ENCODE measurements at places on chromosomes 12 and 14.

GRCh38 chr12:50960130-50960529 is 7.8 kb downstream of the HIGD1C start:
- DNase-seq, result no peak

GRCh38 chr12:109308534-109309380 is at the start of gene FOXN4:
Gene FOXN4 (minus strand): TSS chr12:109309284. CDS start chr12:109308321, 963 bp downstream.
- DNase-seq, result no peak

DNA sequence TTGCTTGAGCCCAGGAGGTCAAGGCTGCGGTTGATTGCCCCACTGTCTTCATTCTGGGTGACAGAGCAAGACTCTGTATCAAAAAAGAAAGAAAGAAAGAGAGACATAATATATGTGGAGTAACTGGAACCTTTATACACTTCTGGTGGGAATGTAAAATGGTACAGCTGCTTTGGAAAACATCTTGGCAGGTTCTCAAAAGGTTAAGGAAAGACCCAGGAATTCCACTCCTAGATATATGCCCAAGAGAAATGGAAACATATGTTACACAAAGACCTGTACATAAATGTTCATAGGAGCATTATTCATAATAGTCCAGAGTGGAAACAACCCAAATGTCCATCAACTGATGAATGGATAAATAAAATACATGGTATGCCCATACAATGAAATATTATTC is 7.2 kb downstream of the RBMS2 start:
- DNase-seq, result no peak

DNA sequence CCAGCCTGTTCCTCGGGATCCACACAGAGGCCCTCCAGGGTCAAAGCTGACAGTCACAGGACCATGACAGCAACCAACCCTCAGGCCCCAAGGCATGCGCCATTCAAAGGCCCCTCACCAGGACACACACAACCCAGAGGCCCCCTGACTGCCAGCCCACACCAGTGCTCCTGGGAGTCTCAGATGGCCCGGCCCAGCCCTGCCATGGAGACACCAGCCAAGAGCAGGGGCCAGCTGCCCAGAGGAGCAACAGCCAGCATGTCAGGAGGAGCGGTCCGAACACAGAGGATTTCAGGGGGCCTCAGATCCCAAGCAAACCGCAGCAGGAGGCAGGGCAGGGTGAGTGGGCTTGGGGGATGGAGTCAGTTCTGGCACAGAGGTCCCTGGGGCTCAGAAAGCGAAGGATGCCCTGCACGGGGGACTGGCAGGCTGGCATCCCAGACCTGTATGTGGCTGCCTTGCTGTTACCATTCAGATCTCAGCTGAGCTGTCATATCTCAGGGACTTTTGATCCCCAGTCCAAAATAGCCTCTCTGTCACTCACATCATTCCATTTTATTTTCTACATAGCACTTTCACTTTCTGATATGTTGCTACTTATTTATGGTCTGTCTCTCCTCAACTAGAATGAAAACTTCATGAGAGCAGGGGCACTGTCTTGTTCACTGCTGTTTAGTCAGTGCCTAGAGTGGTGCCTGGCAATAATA is 4.8 kb downstream of the TMEM229B start:
- DNase-seq, result no peak

DNA sequence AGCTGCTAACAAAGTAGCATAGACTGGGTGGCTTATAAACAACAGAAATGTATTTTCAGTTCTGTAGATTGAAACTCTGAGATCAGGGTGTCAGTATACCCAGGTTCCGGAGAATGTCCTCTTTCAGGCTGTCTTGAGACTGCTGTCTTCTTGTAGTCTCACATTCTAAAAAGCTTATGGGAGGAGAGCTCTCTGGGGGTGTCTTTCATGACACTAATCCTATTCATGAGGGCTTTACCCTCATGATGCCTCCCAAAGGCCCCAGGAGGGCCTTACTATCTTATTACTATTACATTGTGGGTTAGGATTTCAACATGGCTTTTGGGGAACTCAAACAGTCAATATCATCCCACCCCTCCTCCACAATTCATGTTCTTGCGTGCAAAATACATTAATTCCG is 94.3 kb downstream of the AEBP2 start:
- no peak for DNase-seq

- DNase-seq, result no peak
These were observed 146.6 kb downstream of the EXOC5 start for GRCh38 chr14:57122129-57122528.

DNA sequence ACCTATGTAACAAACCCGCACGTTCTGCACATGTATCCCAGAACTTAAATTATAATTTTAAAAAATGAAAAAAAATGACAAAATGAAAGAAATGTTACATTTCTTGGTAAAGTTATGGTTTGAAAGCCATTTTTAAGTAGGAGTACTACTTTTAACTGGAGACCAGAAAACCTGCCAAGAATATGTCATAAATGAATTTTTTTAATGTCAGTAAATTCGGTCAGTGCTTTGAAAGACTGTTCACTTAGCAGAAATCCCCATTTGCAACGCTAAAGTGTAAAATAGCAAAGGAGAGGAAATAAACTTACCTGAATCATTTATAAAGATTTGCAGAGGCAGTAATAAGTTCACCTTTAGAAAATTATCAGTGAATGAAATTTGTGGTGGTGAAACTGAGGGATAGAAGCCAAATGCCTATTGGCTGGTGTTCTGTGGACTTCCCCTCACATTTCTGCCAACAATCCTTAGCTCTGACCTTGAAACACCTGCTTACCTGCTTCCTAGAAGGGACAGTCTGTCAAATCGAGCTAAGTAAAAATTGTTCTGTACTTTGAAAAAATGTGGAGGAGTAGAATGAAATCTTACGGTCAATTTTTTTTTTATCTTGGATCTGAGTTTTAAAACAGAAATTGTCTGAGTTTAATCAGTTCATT is 714.2 kb downstream of the SLC6A15 start:
- no peak for DNase-seq

GRCh38 chr14:104253223-104253822 is 114.9 kb downstream of the KIF26A start:
- DNase-seq, result no peak

DNA sequence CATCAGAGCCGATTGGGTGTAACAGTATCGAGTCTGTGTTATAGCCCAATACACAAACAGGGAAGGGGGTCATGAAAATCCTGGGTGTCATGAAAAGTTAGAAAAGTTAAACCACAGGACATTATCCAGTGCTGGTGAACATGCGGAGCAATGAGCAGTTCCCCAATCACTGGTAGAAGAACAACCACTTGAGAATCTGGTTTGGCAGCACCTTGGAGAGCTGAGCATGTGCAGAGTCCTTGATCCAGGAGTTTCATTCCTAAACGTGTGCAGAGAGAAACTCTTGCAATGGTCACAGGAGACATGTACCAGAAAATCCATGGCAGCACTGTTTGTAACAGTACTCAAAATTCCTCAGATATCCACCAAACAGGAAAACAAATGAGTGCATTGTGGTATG is 23.0 kb upstream of the JDP2 start:
- no peak for DNase-seq

DNA sequence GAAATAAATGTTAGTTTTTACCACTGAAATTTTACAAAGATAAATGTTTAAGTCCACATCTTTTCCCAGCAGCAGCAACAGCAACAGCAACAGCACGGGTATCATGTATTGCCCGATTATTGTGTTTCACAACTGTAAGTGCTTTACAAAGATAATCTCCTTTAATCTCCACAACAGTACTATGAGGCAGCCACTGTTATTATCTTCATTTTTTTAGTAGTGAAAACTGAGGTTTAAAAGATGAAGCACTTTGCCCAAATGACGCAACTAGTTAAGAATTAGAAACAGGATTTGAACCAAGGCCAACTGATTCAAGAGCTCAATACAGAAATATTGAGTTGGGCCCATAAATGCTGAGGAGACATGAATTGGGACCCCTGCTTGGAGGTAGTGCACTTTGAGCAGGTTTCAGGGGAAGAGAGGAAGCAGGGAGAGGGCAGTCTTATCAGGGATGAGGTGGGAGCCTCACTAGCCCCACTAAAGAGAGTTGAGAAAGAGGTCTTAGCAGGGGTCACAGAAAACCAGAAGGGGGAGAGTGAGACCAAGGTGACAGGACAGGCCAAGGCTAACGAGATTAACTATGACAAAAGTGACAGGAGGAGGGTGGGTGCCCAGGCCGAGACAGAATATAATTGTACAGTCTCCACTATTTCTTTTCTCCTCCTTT is 15.3 kb downstream of the KRT2 start:
- DNase-seq, result no peak

- DNase-seq, result no peak
These were observed 66.1 kb downstream of the KTN1 start for GRCh38 chr14:55645845-55646832.

DNA sequence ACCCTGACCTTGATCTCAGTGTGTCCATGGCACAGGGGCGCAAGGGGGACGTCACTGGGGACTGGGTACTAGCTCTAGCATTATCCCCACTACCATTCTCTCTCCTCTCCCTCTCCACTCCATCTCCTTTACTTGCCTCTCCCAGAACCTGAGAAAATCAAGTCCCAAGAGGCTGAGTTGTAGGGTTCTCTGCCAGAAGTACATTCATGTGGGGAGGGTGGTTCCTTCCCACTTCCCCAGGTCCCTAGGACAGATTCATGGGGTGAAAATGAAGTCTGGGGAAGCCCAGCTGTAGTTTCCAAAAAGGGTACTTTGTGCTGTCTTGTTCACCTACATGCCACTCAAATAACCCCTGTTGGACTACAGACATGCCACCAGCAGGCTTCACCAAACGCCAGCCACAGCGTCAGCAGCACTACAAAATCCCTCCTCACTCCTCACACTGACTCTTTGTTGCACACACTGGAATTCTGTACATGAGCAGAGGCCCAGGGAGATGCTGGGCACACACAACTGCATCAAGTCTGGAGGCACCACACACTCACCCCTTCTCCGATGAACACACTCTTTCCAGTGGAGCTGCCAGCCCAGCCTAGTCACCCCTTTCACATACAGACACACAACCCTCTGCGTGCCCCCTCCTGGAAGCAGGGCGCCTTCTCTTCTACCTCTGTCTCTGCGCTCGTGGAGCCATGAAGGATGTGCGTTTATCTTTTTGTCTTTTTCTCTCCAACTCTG is 6.9 kb downstream of the RARG start:
- no peak for DNase-seq

GRCh38 chr14:81565441-81566290 is 32.0 kb upstream of the SEL1L start:
- DNase-seq, result no peak

DNA sequence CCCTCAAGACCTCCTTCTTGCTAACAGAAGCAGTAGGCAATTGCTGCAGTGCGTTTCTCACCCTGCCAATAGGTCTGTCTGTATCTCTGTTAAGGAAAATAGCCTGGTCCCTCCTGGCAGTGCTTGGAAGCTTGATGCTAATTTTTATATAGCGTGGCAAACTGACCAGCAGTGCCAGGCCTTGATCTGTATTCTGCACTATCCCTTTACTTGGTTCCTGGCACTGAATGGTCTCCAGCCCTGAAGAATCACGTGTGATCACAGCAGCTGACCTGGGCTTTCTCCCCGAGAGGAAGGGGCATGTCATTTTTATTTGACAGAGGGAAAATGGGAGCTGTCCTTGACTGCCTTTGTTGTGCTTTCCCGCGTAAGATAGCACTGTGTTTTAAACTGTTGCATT is 48.7 kb upstream of the TRAF3 start:
- no peak for DNase-seq

GRCh38 chr12:57470970-57471656 is 8.6 kb downstream of the ARHGAP9 start:
- DNase-seq, result no peak

DNA sequence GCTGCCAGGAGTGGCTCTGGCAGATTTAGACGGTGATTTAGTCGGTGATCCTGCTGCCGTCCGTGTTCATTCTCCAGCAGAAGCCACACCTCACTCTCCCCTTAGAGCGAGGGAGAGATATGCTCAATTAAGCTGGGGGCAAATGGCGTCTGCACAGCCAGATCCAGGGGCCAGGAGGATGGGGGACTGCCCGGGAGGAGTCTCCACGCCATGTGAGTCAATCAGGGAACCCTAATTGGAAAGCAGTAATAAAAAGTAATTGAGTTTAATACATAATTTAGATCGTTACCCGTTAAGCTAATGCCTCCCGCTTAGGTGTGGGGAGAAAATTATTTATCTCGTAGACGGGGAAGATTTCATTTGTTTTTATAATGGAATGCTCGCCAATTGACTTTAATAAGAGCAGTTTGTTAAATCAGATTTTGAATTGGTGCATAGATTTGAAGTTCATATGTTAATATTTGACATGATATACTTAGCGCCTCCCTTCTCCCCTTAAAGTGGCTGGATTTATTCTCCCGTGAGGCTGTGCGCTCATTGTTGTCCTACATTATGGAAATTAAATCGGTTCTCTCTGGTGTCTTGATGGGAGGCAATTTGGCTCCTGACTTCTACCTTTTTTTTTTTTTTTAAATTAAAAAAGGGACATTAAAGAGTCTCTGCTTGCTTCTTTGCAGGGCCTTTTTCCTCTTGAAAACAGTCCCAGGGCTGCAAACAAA is 104.9 kb upstream of the C14orf180 start:
- DNase-seq, result no peak

DNA sequence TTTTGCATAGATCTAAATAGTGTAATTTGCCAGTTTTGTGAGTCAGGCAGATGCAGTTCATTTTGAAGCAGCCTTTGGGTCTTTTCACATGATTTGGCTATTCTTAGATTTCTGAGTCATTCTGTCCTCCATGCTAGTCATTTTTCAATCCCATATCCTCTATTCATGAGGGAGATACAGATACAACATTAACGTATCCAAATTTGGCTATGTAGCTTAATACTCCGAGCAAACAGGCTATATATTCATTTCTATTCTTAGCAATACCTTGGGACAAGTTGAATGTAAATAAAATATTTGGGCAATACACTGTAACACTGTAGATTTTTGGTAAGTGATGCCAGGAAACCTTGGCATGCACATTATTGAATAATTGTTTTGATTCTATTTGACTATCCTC is 270.7 kb upstream of the PDE3A start:
- DNase-seq, result no peak

GRCh38 chr12:130354407-130354806 is 16.7 kb downstream of the PIWIL1 start:
- no peak for DNase-seq

GRCh38 chr12:102486153-102486552 is 5.8 kb upstream of the IGF1 start:
- DNase-seq, result no peak

DNA sequence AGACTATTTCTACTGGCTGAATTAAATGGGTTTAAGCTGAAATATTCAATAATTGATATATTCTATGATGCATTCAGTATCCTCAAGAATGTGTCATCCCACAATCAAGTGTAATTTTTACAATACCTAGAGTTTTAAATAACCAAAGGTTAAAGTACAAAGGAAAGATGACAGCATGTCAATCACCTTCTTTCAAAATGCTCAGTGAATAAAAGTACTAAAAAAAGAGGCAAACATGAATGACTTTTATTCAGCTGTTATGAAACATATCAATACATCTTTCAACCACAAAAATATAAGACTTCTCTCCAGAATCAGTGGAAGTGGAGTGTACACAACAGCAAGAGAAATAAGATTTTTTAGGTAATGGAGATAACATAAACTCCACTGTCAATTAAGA is 72.0 kb downstream of the NELL2 start:
- no peak for DNase-seq

GRCh38 chr14:54116198-54116885 is 159.7 kb upstream of the BMP4 start:
- DNase-seq, result no peak

- DNase-seq, result no peak
These were observed 7.8 kb downstream of the ACVRL1 start for GRCh38 chr12:51915003-51915625.
